ENCODE measurements at places on chromosomes 6 and 20. TPM values are rescaled to one million over a fixed set of nuclear protein-coding genes. Genes with fewer than 3 reads are reported as not detected.

GRCh38 chr6:33630014-33630413, 8.9 kb downstream of the ITPR3 start:
- no peak for DNase-seq

DNA sequence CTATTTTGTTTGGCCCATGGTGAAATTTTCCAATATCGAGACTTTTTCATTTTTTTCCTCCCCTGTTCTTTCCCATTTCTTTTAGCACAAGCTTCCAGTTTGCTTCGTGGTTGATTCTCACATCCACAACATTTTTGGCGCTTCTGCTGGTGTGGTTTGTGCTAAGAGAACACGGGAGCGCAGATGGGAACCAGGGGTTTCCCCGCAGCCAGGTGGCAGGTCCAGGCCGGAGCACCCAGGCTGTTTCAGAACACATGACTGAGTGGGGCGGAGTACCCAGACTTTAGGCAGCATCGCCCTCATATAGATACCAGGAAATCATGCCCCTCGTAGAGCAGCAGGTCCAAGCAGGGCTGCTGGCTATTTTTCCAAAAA, 58.0 kb downstream of the SYTL3 start:
- DNase-seq = peak; percentile 57

GRCh38 chr6:86969573-86969972, 32.2 kb downstream of the HTR1E start:
- no peak for DNase-seq

GRCh38 chr6:788058-788457, 95.1 kb upstream of the EXOC2 start:
- no peak for DNase-seq

DNA sequence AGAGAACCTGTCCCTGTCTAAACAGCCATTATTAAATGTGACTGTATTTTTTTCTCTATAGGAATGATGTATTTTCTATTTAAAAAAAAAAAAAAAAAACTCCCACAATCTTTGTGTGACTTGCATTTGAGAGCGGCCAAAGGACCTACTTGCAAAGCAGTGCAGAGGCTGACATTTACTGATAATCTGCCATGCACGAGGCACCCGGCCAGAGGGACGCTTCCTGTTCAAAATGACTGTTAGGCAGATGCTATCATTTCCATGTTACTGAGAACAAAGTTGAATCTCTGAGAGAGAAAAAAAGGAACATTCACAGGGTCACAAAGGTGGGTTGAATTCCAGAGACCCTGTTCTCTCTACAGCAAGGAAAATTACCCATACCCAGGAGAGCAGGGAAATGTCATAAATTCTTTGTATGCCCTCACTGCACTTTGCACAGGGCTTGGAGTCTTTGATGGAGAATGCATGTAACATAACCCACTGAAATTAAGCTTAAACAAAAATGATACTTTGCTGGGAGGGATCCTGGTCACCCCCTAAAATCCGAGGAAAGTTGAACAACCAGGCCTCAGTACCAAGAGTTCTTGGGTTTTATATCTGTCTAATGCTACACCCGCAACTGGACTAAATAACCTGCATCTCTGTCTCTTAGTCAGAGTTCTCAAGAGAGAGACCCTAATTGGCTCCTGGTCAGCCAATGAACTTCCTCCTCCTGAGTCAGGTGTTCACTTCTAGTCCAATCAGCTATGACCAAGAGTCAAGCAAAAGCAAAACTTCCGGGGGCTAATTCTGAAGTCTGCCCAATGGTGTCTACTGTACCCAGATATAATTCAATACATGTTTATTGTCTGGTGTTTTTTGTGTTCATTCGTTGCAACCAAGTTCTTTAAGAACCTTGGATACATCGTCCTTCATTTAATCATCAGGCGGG, 61.2 kb downstream of the GCLC start:
- no peak for DNase-seq

GRCh38 chr6:150729188-150729748, 129.6 kb downstream of the PLEKHG1 start:
- DNase-seq = no peak

GRCh38 chr20:24437196-24438082, 32.0 kb upstream of the SYNDIG1 start:
- peak; percentile 58 for DNase-seq

- DNase-seq = peak; percentile 84
These were observed 23.0 kb upstream of the GTSF1L start for GRCh38 chr20:43749734-43750294.

DNA sequence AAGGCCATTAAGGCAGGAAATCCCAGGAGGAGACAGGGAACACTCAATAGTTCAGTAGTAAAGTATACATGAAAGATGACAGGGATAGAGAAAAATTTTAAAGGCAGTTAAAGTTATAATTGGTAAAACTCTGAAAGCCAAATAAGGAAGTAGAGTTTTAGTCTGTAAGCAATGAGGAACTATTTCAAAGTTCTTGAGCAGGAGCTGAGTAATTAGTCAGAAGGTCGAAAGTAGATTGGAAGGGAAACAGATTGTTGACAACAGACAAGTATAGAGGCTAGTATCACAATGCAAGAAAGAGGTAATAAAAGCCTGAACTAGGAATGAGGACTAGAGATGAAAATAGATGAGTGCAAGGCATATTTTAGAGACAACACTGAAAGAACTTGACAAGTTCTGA, 150.3 kb downstream of the CDK19 start:
- no peak for DNase-seq

- no peak for DNase-seq
These were observed 8.9 kb upstream of the NTSR1 start for GRCh38 chr20:62699741-62700140.

DNA sequence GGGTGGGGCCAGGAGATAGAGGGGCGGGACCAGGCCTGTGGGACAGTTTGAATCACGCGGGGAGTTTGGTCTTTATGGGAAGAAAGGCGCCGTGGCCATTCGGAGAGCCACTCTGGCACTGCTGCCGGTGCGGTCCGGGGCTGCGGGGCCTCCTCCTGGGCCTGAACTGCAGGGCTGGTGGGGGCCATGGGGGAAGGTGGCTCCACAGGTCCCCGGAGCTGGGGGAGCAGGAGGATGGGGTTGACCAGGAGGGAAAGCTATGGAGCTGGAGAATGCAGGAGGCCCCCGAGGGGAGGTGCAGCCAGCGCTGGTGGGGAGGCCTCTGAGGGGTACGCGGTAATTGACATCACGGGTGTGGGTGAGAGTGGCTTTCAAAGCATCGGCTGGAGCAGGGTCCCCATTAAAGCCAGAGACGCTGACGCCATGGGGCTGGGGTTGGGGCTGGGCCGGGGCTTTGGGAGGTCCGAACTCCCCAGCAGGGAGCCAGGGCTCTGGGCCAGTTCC, 1.8 kb upstream of the BHLHE23 start:
- no peak for DNase-seq

Gene APCDD1L
- polyA plus RNA-seq = 0.07 TPM

Gene ECT2L
- not detected for polyA plus RNA-seq

Gene FAM83D
- 6.3 TPM for polyA plus RNA-seq

Gene PEX7
- 12.1 TPM for polyA plus RNA-seq

Gene SAPCD1
- polyA plus RNA-seq = 2.0 TPM

Gene DEFB124
- not detected for polyA plus RNA-seq

Measured in hepatocyte (in vitro differentiated cells).